ENCODE measurements at places on chromosomes 16 and 17.

DNA sequence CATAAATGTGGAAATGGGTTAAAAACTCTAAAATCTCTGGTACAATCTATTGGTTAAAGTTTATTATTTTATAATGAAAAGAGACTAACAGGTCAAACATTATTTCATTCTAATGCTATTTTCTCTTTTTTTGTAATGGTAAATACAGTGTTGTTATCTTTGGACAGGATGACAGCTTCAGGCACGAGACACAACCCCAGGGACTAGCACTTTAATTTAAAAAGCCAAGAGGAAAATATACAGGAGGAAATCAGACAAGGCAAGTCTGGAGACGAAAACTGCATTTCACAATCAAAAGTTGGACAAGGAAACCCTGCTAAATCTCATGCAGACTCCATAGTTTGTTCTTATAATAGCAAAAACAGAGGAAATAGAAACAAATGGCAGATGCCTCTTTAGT is 589.1 kb upstream of the CDH8 start:
- no peak for DNase-seq

- DNase-seq = peak; percentile 65
These were observed 11.4 kb upstream of the TCAP start for GRCh38 chr17:39653662-39654331.

GRCh38 chr16:78763821-78764440 is 664.5 kb downstream of the WWOX start:
- DNase-seq = no peak

DNA sequence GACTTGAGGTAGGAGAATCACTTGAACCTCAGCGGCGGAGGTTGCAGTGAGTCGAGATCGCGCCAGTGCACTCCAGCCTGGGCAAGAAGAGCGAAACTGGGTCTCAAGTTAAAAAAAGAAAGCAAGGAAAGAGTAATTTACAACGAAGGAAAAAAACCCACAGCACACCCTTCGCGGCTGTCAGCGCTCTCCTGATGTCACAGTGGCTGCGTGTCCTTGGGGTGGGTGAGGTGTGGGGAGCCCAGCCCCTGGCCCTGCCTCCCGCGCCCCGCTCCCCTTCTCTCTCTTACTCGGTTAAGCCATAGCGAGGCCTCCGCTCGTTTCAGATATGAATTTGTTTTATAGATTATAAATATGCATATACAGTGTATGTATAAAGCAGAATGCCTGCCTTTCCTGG is 740 bp upstream of the JPT2 start:
- no peak for DNase-seq

- DNase-seq = no peak
These were observed 168.8 kb downstream of the AATF start for GRCh38 chr17:37117373-37118142.

- DNase-seq = no peak
These were observed 237.1 kb downstream of the MAF start for GRCh38 chr16:79363484-79363883.

DNA sequence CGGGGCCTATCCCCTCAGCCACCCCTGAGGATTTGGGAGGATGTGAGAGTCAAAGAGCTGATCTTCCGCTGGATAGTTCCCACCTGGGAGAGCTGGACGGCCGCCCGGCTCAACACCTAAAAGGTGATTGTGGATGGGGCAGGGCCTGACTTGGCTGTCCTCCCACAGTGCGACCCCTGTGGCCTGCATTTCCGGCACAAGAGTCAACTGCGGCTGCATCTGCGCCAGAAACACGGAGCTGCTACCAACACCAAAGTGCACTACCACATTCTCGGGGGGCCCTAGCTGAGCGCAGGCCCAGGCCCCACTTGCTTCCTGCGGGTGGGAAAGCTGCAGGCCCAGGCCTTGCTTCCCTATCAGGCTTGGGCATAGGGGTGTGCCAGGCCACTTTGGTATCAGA is 4.5 kb downstream of the BCL6B start:
- DNase-seq = no peak

DNA sequence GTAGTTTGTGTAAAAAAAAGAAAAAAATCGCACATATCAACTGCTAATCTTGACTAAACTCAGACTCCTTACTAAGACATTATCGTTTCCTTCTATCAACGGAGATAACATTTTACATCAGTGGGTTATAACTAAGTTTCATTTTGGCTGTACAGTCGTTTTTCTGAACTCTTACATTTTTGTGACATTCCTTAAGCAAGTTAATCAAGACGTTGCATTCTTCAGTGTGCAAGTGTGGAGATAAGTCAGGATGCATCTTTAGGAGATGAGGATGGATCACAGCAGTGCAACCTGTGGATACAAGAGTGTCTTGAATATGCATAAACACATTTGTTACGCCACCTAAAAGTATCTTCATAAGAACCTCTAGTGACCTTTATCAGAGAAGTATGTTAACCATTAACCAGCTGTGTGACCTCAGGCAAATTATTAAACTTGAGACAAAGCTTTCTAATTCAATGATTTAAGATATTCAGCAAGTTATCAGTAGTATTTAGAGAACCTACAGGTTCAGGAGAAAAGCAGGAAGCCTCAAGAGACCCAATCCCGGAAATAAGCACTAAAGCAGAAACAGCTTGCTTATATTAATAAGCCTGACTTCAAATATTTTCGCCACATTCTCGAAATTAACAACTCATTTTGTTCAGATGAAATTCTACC is 9.4 kb downstream of the CMC2 start:
- DNase-seq = no peak

DNA sequence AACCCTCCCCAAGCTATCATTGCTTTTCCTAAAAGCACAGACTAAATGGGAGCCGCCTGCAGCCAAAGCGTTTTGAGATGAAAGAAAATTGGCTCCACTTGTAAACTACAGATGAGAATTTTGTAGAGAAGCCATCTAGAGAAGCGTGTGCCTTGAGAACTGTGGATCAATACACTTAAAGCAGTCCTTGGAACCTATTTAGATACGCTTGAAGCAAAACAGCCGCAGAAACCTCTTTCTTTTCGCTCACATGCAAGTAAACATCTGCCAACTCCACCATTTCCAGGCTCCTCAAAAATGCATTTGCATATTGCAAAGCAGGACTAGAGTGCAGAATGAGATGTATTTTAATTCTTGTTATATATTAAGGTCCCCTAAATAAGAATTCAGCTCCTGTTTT is 13.1 kb downstream of the KIAA0513 start:
- DNase-seq = no peak

DNA sequence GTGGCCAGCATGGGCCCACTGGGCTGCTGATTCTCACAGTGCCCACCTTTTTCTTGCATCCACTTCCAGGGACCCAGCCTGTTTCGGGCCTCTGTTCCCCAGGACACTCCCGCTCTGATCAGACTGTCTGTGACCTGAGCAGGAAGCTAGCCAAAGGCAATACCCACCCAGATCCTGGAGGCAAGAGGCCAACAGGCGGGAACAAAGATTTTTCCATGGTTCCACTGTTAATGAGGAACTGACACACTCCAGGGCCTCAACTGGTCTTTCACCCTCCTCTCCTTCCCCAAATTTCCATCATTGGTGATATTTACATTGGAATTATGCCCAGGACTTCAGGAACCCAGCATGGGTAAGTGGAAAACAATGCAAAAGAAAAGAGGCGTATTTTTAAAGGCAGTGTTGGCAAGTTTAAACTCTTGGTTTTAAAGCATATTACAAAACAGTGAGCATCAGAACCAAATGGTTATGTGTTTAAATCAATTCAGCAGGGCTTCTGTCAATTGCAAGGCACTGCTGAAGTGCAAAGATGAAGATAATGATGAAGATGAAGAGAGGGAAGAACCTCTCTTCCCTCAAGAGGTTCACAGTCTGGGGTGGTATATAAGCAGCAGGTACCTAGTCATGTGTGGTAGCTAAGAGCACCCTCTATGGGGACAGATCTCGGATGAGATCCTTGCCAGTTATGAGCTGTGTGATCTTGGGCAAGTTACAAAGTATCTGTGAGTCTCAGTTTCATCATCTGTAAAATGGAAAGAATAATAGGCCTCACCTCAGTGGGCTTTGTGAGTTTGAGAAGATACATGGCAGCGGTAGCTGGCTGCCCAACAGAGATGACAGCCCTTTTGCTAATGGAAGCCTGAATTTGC is 14.4 kb upstream of the ATP2A3 start:
- no peak for DNase-seq

DNA sequence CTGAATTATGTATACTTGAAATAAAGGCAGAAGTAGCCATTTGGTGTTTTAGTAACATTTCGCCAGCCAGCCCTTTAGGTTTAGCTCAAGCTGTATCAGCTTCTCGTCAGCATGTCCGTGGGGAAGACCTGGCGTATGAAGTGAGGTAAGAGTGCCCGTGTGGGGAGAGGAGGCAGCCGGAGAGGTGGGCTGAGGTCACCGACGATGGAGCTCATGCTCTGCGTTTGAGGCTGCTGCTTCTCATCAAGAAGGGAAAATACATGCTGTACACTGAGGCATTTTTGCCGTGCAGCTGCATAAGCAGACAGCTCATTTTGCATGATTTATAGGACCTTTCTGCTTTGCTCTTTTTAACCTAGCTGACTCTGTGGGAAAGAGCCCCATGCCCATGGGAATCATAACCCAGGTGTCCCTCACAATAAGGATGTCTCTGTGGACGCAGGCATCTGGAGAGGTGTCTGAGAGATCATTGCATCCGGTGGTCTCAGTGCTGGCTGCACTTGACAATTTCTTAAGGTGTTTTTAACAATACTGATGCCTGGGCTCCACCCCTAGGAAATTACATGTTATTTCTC is 179.1 kb downstream of the ABCC12 start:
- DNase-seq = no peak

GRCh38 chr16:10181196-10182162 is 749 bp downstream of the GRIN2A start:
- peak; percentile 40 for DNase-seq

DNA sequence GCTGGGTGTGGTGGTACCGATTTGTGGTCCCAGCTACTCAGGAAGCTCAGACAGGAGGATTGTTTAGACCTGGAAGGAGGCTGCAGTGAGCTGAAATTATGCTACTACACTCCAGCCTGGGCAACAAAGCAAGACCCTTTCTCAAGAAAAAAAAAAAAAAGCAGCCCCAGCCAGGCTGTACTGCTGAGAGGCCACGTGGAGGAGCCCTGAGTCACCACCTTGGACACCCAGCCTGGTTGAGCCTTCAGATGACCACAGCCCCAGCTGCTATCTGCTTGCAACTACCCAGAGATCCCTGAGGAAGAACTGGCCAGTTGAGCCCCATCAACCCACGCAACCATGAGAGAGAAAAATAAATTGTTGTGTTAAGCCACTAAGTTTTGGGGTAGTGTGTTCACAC is 23.6 kb upstream of the GPRC5C start:
- DNase-seq = no peak

DNA sequence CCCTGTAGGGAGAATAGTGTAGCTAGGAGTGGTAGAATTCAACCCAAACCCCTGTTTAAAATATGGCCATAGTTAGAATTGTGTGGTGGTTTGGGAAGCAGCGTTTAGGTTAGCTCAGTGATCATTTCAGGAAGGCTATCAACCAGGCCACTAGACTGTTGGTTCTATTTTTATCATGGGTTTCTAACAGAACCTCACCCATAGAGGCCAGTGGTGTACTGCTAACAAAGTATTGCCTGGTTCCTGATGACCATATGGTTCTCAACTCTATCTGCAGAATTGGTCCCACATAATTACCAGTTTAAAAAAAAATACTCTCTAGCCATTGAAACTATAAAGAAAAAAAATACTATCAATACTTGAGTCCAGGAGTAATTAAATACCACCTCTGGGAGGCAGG is 70.5 kb upstream of the RASL10B start:
- no peak for DNase-seq

GRCh38 chr16:19481296-19481695 is 40.6 kb downstream of the GDE1 start:
- DNase-seq = no peak

DNA sequence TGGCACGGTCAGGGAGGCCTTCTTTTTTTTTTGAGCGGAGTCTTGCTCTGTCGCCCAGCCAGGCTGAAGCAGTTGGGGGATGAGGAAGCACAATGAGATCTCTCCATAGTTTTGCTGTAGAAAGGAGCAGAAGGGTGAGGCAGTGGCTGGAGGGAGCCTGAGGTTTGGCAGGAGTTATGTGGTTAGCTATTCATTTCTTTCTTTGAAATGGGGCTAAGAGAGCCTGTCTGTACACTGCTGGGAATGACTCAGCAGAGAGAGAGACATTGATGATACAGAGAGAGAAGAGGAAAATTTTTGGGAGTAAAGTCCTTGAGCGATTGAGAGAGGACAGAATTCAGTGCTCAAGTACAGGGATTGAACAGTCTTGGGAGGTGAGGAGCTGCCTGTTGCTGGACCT is 22.1 kb downstream of the NOS2 start:
- no peak for DNase-seq

- DNase-seq = no peak
These were observed 27.3 kb upstream of the VPS4A start for GRCh38 chr16:69283851-69284250.

DNA sequence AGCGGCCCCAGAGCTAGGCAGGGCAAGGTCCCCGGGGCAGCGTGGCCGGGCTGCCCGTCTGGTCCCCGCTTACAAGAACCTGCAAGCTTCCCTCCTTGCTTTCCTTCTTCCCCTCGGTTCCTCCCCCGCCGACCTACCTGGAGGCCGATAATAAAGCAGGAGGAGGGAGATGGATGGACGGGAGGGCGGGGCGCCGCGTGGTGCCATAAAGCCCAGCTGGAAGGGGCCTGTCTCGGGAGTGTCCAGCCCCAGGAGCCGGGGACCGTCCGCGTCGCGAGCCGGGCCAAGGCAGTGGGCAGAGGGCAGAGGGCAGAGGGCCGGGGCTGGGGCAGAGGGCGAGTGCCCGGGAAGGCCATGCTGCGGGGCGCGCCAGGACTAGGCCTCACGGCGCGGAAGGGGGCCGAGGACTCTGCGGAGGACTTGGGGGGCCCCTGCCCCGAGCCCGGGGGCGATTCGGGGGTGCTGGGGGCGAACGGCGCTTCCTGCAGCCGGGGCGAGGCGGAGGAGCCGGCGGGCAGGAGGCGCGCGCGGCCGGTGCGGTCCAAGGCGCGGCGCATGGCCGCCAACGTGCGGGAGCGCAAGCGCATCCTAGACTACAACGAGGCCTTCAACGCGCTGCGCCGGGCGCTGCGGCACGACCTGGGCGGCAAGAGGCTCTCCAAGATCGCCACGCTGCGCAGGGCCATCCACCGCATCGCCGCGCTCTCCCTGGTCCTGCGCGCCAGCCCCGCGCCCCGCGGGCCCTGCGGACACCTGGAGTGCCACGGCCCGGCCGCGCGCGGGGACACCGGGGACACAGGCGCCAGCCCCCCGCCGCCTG is at the start of gene BHLHA9:
BHLHA9 (plus strand) TSS at position 235 of the 820 bp plus-strand sequence; CDS start at position 355, 120 bp downstream.
- DNase-seq = no peak

GRCh38 chr17:1391577-1391976 is 8.4 kb downstream of the YWHAE start:
- no peak for DNase-seq

DNA sequence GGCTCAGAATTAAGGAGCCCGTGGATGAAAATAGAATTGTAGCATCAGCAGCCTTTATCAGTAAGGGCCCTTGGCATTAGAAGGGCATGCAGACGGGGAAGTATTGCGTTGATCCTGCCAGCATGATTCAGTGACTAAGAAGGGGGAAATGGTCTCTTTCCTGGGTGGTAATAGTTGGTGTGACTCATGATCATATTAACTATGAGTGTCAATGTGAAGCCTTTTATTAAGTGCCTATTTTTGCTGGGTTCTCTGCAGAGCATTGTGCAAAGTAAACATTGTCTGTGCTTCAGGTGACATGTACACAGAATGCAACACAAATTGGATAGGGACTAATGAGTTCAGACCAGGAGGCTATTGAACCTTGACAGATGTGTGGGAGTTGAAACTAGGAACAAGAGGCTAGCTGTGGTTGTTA is 24.5 kb downstream of the RCVRN start:
- no peak for DNase-seq
